ENCODE measurements at places on chromosomes 3 and 15. TPM values are rescaled to one million over a fixed set of nuclear protein-coding genes. Genes with fewer than 3 reads are reported as not detected.

- no peak for DNase-seq
Measured at GRCh38 chr15:62444104-62445022, 279.3 kb upstream of the C2CD4B start.

- DNase-seq = no peak
Measured at GRCh38 chr3:13281507-13282357, 138.4 kb downstream of the NUP210 start.

DNA sequence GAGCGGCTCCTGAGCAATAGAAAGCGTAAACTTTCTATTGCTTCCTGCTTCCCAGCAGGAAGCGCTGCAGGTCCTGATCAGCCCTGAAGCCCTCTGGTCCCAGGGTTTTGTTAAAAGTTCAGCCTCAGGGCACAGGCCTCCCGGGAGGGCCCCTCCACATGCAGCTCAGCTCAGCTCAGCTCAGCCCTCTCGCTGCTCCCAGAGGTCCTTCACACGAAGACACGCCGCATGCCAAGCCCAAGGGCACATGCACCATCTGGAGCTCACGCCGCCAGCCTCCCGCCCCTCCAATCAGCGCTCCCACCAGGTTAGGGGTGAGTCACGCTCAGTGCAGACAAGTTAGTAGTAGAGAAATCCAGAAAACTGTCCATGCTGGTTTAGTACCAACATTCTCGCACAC is 12.7 kb downstream of the TKT start:
- DNase-seq = no peak

DNA sequence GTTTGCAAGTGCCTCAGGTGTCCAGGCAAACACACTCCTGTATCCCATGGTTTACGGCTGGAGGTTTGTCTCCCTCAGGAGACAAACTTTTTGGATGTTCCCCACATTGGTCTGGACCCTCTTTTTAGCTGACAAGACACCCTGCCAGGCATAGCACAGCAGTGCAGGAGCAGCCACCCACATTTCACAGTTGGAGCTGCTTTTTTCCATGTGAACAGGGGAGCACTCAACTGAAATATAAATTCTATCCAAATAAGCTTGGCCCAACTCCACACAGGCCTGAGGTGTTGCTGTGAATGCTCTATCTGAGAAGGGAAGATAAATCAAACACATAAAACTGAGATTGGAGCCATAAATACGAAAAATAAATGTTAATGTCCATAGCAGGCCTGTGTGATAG is 501.3 kb upstream of the IL12A start:
- no peak for DNase-seq

DNA sequence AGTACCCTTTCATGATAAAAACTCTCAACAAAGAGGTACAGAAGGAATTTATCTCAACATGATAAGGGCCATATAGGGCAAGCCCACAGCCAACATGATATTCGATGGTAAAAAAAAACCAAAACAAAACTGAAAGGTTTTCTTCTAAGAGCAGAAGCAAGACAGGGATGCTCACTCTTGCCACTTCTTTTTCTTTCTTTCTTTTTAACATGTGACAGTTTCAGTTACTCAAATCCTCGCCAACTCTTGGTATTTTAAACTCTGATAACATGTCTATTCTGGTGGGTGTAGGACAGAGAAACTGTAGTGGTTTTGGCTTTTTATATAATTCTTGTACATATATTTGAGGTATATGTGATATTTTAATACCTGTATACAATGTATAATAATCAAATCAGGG is 74.0 kb upstream of the NMNAT3 start:
- no peak for DNase-seq

DNA sequence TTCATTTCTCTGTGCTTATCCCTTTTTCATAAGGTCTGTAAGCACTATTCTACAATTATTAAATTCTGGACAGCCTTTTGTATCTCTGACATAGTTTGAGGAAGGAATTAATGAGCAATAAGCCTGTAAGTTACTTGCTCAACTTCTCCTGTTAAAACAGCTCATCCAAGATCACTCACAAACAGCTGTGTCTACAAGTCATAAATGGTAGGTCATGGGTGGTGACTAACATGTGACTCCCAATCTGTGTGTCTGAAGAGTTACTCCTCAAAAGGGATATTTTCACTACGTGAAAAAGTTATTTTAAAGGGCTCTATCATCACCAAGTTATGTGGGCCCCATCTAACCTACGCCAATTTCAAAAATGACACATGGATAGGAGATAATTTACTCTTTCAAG is 145.2 kb upstream of the CBLB start:
- no peak for DNase-seq

DNA sequence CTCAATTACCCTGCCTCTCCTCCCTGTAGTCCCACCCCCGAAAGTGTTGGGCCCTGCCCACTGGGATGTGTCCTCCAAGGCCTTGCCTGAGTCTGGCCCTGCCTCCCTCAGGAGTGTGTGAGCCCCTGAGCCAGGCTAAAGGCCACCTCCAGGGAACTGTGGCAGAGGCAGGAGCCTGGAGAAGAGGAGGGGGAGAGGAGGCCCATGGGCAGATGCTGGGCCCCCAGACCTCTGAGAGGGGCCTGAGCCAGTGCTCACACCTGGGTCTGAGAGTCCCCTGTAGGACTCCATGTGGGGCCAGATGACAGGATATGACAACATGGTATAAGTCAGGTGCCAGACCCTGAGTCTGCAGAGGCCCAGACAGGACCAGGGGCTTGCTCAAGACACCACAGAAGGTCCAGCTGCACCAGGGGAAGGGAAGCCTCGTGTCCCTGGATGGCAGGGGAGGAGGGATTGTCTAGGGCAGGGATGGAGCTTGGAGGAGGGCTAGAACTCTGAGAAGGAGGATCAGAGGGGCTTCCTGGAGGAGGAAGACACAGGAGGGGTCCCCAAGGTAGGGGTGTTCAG is 217.9 kb downstream of the TBC1D2B start:
- no peak for DNase-seq

DNA sequence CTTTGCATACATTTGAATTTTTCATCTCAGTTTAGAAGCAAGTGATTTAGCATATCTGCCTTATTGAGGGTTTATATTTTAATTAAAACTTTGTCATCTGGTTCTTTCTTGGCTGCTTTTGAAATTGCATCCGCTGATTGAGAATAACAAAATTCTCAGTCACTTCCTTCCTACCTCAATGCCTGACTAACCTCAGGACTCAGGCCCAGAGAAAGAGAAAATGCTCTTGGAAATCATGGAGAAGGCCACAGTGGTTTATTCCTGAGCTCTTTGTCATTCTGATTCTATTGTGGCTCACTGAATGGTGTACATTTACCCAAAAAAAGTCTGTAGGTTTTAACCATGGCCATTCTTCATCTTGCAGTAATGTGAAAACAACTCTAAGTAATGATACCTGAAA is 533.9 kb downstream of the TBL1XR1 start:
- no peak for DNase-seq

DNA sequence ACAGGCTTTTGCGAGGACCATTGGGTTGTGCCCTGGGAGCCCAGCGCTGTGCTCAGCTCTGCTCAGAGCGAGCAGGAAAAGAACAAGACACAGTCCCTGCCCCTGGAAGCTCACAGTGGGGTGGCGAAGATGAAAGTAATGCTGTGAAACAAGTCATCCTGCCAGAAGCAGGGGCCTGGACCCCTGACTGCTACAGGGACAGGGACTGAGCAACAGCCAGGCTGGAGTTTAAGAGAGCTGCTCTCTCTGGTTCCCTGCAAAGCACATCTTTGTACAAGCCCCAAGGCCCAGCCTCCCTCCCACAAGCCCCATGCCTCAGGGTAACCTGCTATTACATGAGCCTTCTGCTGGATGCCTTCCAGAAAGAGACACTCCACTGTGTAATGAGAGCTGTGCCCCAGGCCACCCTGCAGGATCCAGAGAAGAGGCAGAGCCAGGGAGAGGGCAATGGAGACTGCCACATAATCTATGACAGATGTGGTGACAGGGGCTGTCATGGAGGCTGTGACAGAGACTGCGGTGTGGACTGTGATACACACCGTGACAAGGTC is 7.1 kb upstream of the HCN4 start:
- DNase-seq = no peak

DNA sequence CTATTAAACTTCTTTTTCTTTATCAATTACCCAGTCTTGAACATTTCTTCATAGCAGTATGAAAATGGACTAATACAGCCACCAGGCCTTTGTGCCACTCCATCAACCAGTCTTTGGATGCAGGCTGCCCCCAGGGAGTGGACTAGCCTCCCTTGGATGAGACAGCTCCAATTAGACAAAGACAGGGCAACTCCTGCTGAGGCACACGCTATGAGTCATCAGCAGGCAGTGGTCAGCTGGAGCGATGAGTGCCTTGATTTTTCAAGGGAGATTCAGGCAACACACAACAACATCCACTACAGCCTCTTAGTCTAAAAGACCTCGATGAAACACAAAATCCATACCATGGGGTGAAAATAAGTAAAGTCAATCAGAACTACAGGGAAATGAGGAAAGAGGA is 160.1 kb downstream of the ARRDC4 start:
- DNase-seq = no peak

GRCh38 chr3:106825962-106826605 is 551.2 kb upstream of the CCDC54 start:
- DNase-seq = no peak

DNA sequence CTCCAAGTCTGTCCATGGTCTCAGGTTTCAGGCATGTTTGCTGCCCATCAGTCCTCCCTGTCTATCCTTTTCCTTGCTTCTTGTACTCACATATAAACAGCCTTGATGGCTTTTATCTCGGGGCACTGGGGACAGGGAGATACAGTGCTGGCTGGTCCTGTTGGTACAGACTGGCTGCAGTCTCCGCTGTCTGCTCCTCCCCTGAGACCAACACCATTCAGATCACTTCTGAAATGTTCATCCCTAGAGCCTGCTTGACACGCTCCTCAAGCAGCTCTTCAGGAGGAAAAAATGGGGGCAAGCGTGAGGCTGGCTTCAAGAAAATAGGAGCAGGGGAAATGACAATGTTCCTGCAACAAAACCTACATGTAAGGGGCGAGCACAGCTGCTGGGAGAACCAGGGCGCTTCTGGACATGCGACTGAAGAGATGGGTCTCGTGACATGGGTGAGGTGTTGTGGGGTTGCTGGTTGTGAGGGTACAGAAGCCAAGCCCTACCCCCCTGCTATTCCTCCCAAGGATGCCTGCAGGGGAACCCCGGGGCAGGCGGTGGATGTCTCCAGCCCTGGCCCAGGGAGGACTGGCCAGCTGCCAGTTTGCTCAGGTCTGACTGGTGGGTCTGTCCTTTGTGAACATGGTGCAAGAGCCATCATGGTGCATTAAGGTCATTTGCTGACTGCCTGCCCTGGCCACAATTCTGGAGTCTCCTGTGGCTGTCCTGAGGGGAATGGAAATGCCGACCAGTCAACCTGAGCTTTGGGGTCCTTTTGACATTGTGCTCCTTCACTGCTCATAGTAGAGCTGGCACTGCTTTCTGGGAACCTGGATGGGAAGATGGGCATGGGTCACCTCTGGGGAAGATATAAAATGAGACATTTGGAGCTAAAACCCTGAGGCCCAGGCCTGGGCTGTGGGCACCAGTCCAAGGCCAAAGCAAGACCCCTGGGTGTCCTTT is 40.1 kb downstream of the KY start:
- no peak for DNase-seq

- no peak for DNase-seq
Measured at GRCh38 chr15:75195766-75196241, 5.9 kb upstream of the C15orf39 start.

- DNase-seq = no peak
Measured at GRCh38 chr3:140358686-140359085, 319.2 kb upstream of the TRIM42 start.

- DNase-seq = no peak
Measured at GRCh38 chr15:74682954-74683353, 12.9 kb downstream of the EDC3 start.

DNA sequence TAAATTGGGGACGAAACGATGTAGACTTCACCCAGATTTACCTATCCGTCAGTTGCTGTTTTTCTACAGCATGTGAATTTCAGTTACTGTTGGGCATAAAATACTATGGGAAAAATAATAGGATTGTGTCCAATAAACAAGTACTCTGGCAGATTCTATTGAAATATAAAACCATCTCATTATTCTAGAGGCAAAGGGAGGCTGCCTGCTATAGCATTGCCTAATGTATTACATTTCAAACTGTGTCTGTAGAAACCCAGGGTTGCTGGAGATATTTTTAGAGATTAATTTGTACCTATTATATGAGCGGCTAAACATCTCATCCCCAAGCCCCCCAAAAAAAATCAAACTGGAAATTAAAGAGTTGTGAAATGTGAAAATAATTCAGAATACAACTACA is 159.6 kb upstream of the IL12A start:
- no peak for DNase-seq

DNA sequence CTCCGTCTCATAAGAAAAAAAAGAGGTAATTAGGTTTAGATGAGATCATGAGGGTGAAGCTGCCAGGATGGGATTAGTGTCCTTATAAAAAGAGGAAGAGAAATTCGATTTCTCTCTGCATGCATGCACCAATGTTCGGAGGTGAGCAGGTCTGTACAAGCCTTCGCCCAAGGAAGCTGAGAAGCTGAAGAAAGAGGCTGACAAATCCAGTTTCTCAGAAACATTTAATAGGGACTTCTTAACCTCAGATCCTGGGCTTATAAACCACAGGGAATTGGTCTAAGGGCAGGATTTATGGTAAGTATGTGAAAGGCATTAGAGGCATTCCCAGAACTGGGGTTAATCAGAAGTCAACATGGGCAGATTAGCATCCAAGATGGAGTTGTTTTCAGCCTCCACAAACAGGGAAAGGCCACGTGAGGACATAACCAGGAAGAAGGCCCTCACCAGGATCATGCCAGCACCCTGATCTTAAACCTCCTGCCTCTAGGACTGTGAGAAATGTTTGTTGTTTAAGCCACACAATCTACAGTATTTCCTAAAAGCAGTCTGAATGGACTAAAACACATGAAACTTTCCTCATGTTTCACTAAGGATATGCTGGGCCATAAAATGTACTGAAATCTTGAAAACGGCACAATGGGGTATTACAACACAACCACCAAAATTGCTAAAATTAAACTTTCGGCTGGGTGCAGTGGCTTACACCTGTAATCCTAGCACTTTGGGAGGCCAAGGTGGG is 11.3 kb downstream of the SHISA5 start:
- DNase-seq = no peak

GRCh38 chr15:67480741-67481140 is 40.2 kb upstream of the C15orf61 start:
- no peak for DNase-seq

GRCh38 chr3:196219194-196219969 is 3.0 kb downstream of the SLC51A start:
- DNase-seq = peak; percentile 59

GRCh38 chr15:41928637-41929620 is 35.1 kb upstream of the SPTBN5 start:
- DNase-seq = no peak

- no peak for DNase-seq
Measured at GRCh38 chr3:65313666-65314065, 625.9 kb upstream of the ADAMTS9 start.

The ACSBG1 gene
- 1.5 TPM for polyA plus RNA-seq

The UROC1 gene
- polyA plus RNA-seq = 0.09 TPM

The DYNC1LI1 gene
- 45.8 TPM for polyA plus RNA-seq

The GFM1 gene
- polyA plus RNA-seq = 44.4 TPM

The MINAR1 gene
- 1.2 TPM for polyA plus RNA-seq

The SLC15A2 gene
- 12.7 TPM for polyA plus RNA-seq

The GPR156 gene
- polyA plus RNA-seq = 2.7 TPM

The TUSC7 gene
- polyA plus RNA-seq = not detected

The SEMA3B gene
- polyA plus RNA-seq = 69.5 TPM

The TIMP4 gene
- polyA plus RNA-seq = 0.90 TPM

The TMEM207 gene
- 25.9 TPM for polyA plus RNA-seq

The BMF gene
- polyA plus RNA-seq = 45.1 TPM

The CCNB2 gene
- 53.9 TPM for polyA plus RNA-seq
